Stimulated activated CD4-positive, alpha-beta T cell treated with anti-CD3 and anti-CD28 coated beads, Interleukin-4, amount 100 ng/mL, for 48 hours (primary cell): ENCODE measurements at places on chromosomes 2 and 18.

DNA sequence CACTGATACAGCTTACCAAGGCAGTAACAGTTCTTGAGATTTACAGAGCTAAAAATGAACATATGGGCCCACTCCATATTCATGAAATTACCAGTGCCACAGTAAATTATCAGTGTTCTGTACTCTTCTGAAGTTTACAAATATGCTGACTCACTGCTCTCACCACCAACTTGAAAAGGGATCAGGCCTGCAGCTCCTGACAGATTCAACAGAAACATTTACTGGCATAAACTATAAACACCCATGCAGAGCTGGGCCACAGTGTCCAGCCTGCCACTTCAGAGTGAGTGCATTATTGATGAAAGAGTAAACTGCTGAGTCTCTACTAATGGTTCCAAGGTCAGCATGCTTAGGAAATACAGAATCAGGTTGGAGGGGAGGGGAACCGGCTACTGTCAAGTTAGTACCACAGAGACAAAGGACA lies 83.1 kb downstream of the FARSB start:
- no peak for DNase-seq

GRCh38 chr2:48531141-48531648 lies 1.2 kb downstream of the STON1 start:
- DNase-seq, result no peak

DNA sequence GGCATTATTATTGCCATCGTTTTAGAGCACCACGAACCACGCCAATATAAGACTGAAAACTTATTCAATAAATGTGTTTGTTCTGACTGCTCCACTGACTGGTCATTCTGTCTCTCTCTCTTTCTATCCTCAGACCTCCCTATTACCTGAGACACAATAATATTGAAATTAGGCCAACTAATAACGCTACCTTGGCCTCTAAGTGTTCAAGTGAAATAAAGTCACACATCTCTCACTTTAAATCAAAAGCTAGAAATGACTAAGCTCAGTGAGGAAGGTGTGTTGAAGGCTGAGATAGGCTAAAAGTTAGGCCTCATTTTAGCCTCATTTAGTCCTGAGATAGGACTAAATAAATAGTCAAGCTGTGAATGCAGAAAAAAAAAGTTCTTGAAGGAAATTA lies 38.8 kb downstream of the G6PC2 start:
- no peak for DNase-seq

DNA sequence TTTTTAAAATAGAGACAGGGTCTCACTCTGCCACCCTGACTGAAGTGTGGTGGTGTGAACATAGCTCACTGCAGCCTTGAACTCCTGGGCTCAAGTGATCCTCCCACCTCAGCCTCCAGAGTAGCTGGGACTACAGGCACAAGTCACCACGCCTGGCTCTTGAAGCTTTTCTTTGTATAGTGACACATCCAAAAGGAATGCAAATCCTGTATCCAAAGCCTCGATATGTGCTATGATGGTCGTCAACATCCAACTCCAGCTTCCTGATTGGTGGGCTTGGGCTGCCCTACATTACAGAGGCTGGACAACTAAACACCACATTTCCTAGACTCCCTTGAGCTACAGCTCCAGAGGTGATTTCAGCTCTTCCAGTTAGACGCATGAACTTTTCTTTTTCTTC lies 101.7 kb upstream of the PGAP1 start:
- DNase-seq, result no peak

DNA sequence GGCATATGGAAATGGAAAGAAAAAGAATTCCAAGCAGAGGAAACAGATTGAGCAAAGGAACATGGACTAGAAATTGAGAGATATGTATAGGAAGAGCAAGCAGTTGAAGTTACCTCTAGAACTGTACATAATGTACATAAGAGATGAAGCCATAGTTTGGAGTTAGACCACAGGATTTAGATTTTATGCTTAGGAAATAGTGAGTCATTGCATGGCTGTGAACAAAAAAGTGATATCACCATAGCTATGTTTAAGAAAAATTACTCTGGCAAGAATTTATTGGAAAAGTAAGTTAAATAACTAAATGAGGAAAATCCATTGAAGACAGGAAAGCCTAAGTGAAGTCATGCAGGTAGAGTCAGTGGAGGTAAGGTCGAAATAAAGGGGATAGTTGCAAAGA lies 99.4 kb upstream of the GALNT5 start:
- DNase-seq, result no peak

DNA sequence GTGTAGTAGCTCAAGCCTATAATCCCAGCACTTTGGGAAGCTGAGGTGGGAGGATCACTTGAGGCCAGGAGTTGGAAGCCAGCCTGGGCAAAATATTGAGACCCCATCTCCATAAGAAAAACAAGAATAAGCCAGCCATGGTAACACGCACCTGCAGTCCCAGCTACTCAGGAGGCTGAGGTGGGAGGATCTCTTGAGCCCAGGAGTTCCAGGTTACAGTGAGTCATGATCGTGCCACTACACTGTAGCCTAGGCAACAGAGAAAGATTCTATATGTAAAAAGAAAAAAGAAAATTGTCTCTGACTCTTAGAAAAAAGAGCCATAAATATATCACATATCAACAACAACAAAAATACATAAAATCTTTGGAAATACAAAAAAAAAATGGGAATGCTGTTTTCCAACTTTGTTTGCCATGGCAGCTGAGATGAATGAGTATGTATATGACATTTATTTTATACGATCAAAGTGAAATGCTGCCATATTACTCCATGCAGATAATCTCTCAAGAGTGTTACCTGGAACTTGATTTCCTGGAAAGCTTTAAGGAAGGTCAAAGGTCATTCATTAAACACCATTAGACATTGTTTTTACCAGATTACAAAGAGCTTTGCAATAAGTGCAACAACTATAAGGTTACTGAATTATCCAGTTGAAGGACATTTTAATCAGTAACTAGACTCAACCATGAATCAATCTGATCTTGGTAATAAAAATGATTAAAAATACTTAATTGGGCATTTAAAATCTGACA lies 19.7 kb upstream of the DAPL1 start:
- DNase-seq, result no peak

GRCh38 chr18:32576296-32576916 lies 105.7 kb upstream of the GAREM1 start:
- no peak for DNase-seq

DNA sequence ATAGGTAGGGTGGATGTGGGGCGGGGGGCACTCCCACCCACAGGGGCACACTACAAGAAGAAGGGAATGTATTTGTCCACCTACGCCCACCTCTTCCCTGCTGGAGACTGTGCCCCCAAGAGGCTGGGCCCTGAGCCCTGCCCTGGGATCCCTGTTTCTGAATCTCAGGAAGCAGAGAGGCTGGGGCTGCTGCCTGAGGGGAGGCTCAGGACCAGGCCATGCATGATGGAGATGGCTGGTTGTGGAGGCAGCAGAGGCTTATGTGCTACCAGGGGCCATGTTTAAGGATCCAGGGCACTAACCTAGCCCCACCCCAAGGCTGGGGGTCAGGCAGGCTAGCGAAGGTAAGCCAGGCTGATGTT lies 81.1 kb upstream of the OTOF start:
- no peak for DNase-seq

DNA sequence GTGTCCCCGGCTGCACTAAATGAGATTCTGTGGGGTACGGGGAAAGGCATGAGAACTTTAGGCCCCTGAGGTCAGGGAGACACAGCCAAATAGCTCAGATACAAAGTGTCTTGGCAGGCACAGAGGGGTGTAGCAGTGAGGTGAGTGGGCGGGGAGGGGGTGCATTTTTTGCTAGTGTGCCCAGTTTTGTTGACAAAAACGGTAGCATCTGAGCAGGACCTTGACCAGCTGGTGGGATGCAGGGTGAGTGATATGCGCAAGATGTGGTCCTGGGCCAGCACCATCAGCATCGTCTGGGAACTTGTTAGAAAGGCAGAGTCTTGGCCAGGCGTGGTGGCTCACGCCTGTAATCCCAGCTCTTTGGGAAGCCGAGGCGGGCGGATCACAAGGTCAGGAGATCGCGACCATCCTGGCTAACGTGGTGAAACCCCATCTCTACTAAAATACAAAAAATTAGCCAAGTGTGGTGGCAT lies 127.3 kb upstream of the LGALSL start:
- DNase-seq, result no peak

- DNase-seq, result no peak
Measured at GRCh38 chr2:1227274-1227900, 185.9 kb upstream of the TPO start.

GRCh38 chr2:123644053-123644452 lies 381.0 kb upstream of the CNTNAP5 start:
- DNase-seq, result no peak

DNA sequence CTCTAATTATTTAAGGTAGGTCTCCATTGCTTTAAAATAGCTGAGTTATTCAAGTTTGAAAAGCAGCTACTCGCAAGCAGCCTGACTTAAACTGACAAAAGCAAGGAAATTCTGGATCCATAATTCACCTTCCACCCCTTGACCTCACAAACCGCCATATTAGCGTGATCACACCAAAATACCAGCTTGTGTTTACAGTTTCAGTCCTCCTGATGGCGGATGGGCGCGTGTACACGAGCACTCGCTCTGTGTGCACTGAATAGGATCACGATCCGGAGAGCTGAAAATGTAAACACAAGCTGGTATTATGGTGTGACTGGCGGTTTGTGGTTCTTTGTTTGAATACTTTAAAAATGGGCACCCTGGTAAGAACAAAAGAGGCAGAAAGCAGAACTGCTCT lies 42.4 kb upstream of the PSMD14 start:
- DNase-seq, result no peak

DNA sequence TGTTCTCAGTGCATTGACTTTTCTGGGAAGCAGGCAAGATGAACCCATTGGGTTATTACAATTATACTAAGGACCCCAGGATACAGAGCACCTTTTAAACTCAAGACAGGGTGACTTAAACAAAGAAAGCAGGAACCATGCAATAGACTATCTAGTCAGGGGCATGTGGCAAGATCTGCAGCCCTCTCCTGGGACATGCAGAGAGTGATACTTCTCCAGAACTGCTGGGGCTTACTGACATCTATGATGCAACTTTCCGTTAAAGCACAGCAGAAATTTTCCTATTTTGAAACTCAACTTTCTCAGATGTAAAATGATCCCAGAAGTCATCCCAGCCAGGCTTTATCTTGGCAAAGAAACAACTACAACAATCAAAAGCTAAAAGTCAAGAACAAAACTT lies 162.2 kb upstream of the HNMT start:
- no peak for DNase-seq

- DNase-seq, result no peak
Measured at GRCh38 chr18:5626130-5626880, 82.5 kb upstream of the EPB41L3 start.

GRCh38 chr2:46009315-46009714 lies 287.9 kb upstream of the EPAS1 start:
- DNase-seq, result no peak

DNA sequence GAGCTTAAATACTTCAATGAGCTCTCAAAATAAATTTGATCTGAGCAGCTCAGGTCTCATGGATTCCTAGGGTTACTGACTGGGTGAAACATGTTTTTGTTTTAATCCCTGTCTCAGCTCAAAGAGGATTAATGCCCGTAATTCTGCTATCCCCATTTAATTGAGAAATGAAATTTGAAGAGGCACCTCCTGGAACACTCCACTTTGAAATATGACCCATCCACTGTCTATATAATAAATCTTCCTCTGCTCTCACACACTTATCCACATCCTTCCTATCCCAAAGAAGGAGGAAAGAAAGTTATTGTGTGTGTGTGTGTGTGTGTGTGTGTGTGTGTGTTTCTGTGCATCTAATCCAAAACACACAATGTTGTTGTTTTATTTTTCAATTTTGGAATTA lies 2082.4 kb upstream of the PIK3C3 start:
- no peak for DNase-seq

DNA sequence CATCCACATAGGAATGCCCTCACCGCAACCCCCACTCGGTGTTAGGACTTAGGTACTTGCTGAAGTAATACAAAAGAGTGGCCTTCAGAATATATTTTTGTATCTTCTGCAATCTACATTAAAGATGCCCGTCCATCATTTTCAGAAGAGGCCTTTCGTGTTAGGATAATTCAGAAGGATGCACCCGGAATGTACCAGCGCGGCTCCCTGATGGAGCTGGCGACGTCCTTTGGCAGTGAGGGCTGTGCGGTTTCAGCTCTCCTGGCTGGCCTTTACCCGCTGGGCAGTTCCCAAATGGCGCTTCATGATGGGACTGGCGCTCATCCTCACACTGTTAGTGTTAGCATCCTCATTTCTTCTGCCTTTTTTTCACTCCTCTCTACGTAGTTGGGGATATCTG lies 15.3 kb downstream of the TWIST2 start:
- no peak for DNase-seq

GRCh38 chr18:45325778-45326177 lies 289.5 kb upstream of the SLC14A2 start:
- no peak for DNase-seq

- no peak for DNase-seq
Measured at GRCh38 chr2:67323209-67323991, 73.7 kb upstream of the ETAA1 start.

DNA sequence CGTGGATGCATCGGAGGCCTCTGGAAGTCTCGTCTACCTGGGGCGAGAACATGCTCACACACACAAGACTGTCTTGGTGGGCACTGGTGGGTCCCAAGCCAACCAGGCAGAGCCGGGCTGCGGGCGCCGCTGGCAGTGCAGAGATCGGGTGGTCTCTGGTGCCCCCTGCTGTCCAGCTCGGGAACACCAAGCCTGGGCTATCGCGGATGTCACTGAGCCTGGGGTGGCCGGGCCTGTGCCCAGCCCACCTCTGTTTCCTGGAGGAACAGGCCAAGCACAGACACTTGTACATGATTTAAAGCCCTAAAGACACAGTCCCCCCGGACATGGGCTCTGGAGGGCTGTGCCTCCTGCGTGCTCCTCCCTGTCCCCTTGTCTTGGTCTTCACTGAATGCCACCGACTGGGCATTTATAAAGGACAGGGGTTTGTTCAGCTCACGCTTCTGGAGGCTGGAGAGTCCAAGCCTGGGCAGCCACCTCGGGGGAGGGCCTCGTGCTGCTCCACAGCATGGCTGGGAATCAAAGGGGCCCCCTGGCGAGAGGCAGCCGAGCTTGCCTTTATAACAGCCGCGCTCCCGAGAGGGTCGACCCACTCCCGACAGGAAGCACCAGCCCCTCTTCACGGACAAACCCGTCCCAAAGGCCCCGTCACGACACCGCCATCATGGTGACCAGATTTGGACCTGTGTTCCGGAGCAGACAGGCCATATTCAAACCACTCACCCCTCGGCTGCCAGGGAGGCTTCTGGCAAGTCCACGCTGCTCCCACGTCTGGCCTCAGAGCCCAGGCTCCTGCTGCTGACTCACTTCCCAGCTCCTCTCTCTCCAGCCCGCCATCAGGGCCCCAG lies 3.6 kb upstream of the OTOS start:
- peak; percentile 84 for DNase-seq

GRCh38 chr2:191020742-191021381 lies 6.9 kb upstream of the STAT1 start:
- no peak for DNase-seq

GRCh38 chr18:74116633-74117554 lies 30.7 kb downstream of the FBXO15 start:
- DNase-seq, result no peak

- DNase-seq, result no peak
Measured at GRCh38 chr2:174233771-174234275, 14.5 kb downstream of the OLA1 start.
